ENCODE measurements at places on chromosomes 16 and 17. TPM values are rescaled to one million over a fixed set of nuclear protein-coding genes. Genes with fewer than 3 reads are reported as not detected.

Gene OR2C1
- total RNA-seq = not detected

Gene DNAH9
- 14.9 TPM for total RNA-seq

Gene MYO15B
- 6.4 TPM for total RNA-seq

Gene KRTAP4-5
- total RNA-seq = not detected

Gene CRYM
- not detected for total RNA-seq

Gene MMP15
- total RNA-seq = 5.5 TPM

Gene GFAP
- total RNA-seq = 0.23 TPM

Gene ANKS3
- 21.2 TPM for total RNA-seq

Gene TP53TG3B
- 1.5 TPM for total RNA-seq

Gene CLEC18B
- 3.9 TPM for total RNA-seq

Gene HOXB7
- total RNA-seq = 9.5 TPM

Gene ICAM2
- total RNA-seq = not detected

Gene MT3
- total RNA-seq = not detected

Gene LIMD2
- 20.9 TPM for total RNA-seq

Gene ZFPM1
- 0.60 TPM for total RNA-seq

Gene HOXB4
- total RNA-seq = 5.7 TPM

Gene LAT
- 1.2 TPM for total RNA-seq

Gene KRT12
- total RNA-seq = 3.4 TPM

Gene SPNS3
- total RNA-seq = 0.21 TPM

Gene KRTAP17-1
- not detected for total RNA-seq
